ENCODE measurements at places on chromosomes 2 and 18.

- no peak for DNase-seq
Measured at GRCh38 chr2:239762655-239763269, 262.4 kb downstream of the NDUFA10 start.

GRCh38 chr2:238449909-238450417 is 23.2 kb downstream of the ASB1 start:
- DNase-seq, result no peak

DNA sequence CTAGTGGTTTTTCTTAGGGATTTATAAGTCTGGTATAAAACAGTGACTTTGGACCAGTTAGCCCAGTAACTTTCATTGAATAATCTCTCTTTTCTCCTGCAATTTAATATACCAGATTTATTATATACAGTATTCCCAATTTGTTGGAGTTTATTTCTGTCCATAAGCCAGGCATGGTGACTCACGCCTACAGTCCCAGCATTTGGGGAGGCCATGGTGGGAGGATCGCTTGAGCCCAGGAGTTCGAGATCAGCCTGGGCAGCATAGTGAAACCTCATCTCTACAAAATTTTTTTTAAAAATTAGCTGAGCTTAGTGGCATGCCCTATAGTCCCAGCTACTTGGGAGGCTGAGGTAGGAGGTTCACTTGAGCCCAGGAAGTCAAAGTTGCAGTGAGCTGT is 26.7 kb downstream of the CNNM4 start:
- no peak for DNase-seq

- no peak for DNase-seq
Measured at GRCh38 chr2:223100061-223100511, 48.1 kb downstream of the KCNE4 start.

DNA sequence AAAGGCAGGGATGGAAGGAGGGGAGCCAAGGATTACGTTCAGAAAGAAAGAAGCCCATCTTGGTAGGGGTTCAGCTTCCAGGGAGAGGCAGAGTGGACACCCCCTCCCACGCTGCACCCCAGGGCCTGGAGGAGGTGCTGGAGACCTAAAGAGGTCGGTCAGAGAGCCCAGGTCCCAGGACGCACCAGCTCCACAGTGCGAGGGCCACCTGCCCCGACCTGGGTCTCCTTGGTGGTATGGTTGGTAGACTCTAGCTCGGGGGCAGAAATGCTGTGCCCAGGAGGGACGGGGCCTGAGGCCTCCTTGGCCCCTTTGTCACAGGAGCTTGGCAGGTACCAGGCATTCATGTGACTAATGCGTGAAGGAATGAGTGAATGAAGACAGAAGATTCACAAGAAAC is 87.1 kb upstream of the RAB6C start:
- DNase-seq, result no peak

DNA sequence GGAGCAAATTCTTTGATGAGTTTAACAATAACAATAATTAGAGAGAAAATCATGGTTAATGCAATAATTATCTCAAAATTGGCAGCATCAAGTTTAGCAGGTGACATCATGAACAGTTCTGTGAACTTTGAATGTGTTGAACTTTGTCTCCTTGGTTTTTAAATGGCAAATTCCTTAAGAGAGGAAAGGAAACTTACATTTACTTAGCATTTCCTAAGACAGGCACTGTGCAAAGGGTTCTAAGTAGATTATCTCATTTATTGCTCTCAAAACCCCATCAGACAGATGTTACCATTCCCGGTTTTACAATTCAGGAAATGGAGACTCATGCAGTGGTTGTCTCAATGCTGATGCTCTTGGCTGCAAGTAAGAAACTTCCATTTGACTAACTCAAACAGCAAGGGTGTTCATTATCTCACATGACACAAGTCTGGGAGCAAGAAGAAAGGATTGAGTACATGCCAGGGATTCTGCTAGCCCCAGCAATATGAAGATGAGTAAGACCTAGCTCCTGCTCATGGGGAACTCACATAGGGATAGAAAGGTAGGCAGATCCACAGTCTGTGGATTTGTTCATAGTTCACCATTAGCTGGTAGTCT is 81.3 kb upstream of the ITGA6 start:
- no peak for DNase-seq

DNA sequence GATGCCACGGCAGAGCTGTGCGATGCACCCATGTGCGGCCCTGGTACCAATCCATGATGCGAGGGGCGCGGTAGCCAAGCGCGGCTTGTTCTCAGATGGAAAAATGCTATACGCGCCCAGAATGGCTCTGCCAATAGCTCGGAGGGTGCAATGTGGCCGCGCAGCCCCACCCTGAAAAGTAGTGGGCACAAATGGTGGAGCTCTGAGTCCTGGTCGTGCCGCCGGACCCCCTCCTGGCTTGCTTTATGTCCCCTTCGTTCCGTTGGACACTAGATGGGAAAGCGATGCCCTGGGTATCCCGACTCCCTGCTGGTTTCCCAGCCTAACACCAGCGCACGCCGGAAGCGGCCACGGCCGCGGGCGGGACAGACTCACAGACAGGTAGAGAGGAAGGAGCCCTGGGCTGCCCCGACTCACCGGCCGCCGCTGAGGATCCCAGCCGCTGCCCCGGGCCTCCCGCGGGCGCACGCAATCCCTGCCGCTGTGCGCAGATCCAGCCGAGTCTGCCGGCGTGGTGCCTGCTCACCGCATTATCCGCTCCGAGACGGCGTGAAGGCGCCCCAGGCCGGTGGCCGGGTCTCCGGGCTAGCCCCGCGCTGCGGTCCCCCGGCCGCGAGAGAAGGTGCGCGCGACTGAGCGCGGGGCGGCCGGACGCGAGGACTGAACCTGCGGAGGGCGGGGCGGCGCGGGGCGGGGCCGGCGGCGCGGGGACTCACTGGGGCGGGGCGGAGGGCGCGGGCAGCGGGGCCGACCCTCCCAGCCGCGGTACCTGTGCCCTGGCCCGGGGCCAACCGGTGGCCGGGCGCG is at the start of gene CDC42EP3:
Gene CDC42EP3, minus strand, starts transcription at position 634 of the 807 bp plus-strand sequence. CDS start 25,055 bp downstream, outside the sequence.
- DNase-seq, result peak; percentile 95

GRCh38 chr2:133602538-133602937 is 34.3 kb upstream of the NCKAP5 start:
- DNase-seq, result no peak

DNA sequence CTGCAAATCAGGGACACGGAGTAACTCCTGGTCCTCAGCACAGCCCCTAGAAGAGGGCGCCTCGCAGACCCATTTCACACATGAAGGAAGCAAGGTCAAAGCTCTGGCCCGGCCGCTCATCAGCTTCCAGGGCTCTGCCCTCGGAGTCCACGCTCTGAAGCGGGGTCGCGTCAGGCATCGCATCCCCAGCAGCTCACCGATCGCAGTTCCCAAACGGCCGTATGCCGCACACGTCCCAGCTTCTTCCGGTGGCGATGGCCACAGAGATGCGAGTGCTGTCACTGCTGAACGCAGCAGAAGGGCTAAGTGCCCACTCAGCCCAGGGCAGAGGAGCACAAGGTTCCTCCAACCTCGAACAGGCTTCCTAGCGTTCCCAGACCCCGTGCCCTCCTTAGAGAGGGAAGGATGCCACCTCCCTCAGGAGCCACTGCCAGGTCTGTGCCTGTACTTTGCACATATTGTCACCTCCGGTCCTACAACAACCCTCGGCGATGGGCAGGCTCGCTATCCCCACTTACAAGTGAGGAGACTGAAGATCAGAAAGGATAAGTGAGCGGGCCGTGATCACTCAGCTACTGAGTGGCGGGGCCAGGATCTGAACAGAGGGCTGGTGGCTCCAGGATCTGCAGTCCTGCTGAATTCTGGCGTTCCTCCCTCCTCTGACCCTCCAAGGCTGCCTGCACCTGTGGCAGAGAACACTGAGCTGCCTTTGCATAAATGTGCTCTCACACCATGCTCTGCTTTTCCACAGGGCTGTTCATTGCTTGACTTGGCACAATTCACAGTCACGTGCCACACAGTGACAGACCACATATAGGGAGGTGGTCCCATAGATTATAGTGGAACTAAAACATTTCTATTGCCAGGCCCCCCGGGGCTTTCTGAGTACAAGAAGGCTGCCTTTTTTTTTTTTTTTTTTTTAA is 71.4 kb downstream of the COPS8 start:
- no peak for DNase-seq

DNA sequence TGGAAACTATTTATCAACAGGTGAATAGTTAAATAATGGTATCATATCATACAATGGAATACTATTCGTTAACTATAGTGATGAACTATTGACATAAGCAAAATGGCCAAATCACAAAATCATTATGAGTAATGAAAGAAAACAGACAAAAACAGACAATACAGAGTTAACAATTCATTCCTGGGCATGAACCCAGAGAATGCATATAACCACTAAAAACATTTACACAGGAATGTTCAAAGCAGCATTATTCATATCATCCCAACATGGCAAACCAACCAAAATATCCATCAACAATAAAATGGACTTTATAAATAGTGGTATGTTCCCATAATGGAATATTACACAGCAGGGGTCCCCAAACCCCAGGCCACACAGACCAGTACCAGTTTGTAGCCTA is 131.2 kb upstream of the CYP1B1 start:
- DNase-seq, result no peak

Measured in SK-N-SH (cell line).